ENCODE measurements at places on chromosomes 11 and 22. TPM values are rescaled to one million over a fixed set of nuclear protein-coding genes. Genes with fewer than 3 reads are reported as not detected.

RRAS2 gene
- total RNA-seq: 36.6 TPM

TIMP3 gene
- total RNA-seq: 20.7 TPM

GRCh38 chr22:43890901-43891331, 897 bp downstream of the PNPLA5 start:
- H3K4me1 ChIP-seq: no peaks in the 10 kb centered on the region
- no peak for DNase-seq
- no peaks in the 10 kb centered on the region for H3K36me3 ChIP-seq
- no peak overlapping the region for H3K27ac ChIP-seq
- H3K4me3 ChIP-seq: no peak overlapping the region

DNA sequence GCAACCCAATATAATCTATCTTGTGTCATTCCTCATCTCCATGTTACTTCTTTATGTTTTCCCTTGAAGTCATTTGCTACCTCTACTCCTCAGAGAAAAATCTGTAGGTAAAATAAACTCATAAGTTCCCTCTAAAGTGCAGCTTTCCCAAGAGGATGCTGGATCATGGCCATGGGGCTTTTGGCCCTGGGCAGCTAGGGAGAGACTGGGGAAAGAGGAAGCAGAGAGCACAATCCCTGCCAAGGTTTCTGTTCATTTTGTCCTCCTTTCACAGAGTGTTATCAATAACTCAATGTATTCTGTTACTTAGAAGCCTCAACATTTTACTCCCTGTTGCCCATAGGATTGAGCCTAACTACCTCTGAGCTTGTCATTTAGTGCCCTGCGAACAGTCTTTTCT, 9.0 kb downstream of the RNF121 start:
- no peak overlapping the region for H3K27ac ChIP-seq
- no peak overlapping the region for H3K4me3 ChIP-seq
- H3K36me3 ChIP-seq: no peaks in the 10 kb centered on the region

- no peak overlapping the region for H3K4me3 ChIP-seq
- H3K36me3 ChIP-seq: no peaks in the 10 kb centered on the region
- peak; percentile 5 for DNase-seq
- H3K27ac ChIP-seq: peak overlapping the region; percentile 3
- peaks cover 35% of the 10 kb centered on the region for H3K4me1 ChIP-seq
Measured at GRCh38 chr11:11463405-11463804, 110.4 kb upstream of the CSNK2A3 start.

GRCh38 chr11:14070896-14071295, 108.4 kb downstream of the SPON1 start:
- H3K27ac ChIP-seq: no peak overlapping the region
- DNase-seq: no peak
- H3K27me3 ChIP-seq: no peaks in the 10 kb centered on the region
- H3K4me3 ChIP-seq: no peak overlapping the region
- peaks cover 4% of the 10 kb centered on the region for H3K4me1 ChIP-seq

DNA sequence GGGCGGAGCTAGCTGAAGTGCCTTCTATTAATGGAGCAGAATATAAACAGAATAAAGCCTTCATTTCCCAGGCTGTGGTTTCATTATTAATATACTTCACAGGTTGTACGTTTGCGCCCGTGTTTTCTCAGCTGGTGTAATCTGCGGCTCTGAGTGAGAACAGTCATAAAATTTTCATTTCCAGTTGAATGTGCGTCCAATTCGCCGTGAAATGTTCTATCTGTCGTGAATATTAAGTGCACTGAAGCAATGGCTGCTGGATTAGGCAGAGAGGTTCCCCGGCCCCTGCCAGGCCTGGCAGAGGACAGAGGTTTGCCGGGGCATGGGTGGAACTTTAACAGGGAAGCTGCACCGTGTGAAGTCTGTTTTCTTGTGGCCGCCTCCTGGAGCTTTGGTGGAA, 874.4 kb downstream of the NTM start:
- peaks cover 21% of the 10 kb centered on the region for H3K4me1 ChIP-seq
- H3K4me3 ChIP-seq: no peak overlapping the region
- H3K27ac ChIP-seq: peak overlapping the region; percentile 62
- no peak for DNase-seq
- no peaks in the 10 kb centered on the region for H3K27me3 ChIP-seq

DNA sequence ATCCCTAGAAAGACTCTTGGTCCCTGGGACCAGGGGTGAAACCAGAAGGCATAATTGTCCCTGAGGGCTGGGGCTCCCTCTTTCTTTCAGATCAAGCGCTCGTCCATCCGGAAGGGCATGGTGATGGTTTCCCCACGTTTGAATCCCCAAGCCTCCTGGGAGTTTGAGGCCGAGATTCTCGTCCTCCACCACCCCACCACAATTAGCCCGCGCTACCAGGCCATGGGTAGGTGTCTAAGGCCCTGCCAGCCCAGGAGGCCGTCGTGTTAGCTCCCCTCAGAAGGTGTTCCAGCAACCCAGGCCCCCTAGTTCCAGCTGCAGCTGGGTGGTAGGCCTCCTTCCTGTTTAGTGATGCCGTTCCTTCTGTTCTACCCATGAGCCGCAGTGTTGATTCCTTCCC, 21.4 kb downstream of the GTPBP1 start:
- H3K4me1 ChIP-seq: no peaks in the 10 kb centered on the region
- no peak overlapping the region for H3K4me3 ChIP-seq
- H3K27ac ChIP-seq: no peak overlapping the region

DEUP1 gene
- 0.70 TPM for total RNA-seq

DNA sequence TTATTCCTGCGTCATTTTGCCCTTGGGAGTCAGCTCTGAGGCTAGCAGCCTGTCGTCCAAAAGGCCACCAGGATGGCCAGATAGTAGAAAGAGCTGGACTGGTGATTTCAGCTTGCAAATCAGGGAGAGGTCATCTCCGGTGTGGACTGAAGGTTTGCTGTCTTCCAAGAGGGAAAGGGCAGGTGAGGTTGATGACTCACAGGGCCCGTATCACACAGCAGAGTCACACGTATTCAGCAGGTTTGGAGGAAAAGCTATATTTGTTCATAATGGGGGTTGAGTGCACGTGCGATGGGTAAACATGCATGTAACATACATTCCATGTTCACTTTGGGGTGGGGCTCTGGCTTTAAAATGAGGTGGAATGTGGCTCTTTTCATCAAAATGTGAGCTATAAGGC, 25.6 kb downstream of the MRPL21 start:
- no peaks in the 10 kb centered on the region for H3K27me3 ChIP-seq
- H3K27ac ChIP-seq: no peak overlapping the region
- H3K4me3 ChIP-seq: no peak overlapping the region

TRIM29 gene
- not detected for total RNA-seq

CLCF1 gene
- total RNA-seq: 0.41 TPM

DNA sequence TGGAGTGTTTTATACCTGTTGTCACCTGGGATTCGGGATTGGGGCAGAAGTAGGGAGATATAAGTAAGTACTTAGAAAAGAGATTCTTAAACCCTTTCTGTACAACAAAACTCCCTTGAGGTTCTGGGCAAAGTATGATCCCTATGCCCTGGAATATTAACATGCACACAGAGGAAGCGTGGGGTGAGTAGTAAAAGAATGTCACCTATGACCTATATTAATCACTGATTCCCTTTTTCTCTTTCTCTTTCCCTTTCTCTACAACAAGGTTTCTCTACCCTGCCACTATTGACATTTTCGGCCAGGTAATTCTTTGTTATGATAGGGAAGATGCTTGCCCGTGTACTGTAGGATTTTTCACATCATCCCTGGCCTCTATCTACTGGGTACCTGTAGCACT, 209.7 kb upstream of the PLET1 start:
- peaks cover 3% of the 10 kb centered on the region for H3K4me1 ChIP-seq
- no peaks in the 10 kb centered on the region for H3K27me3 ChIP-seq
- no peak overlapping the region for H3K27ac ChIP-seq
- H3K4me3 ChIP-seq: no peak overlapping the region

DNA sequence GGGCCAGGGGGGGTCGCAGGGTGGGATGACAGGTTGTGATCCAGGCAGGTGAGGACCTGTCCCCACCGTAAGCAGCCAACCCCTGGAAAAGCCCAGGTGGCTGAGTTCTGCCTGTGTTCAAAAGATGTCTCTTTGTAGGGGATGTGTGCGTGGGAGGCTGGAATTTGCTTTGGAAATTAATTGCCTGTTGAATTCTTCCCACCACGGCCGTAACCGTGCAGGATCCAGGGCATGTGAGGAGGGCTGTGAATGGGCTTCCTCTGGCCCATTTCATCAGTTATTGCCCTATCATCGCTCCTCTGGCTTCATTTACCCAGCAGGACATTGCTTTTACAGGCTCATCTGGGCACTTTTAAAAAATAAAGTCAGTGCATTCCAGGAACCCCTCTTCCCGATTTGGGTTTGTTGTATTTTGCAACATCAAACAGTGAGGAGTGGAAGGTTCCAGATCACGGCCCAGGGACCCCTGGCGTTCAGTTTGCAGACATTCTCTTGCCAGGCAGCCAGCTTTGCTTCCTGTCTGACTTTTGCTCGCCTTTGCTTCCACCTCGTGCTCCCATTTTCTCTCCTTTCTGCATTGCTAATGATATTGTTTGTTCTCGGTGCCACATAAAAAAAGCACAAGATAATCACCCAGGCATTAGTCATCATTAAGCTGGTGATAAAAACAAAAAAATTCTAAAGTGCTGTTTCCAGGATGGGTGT, 1306.6 kb downstream of the BRD1 start:
- H3K4me1 ChIP-seq: peaks cover 41% of the 10 kb centered on the region
- no peaks in the 10 kb centered on the region for H3K27me3 ChIP-seq
- H3K36me3 ChIP-seq: no peaks in the 10 kb centered on the region
- H3K27ac ChIP-seq: peak overlapping the region; percentile 10
- peak overlapping the region; percentile 15 for H3K4me3 ChIP-seq

- H3K27ac ChIP-seq: no peak overlapping the region
- peaks cover 2% of the 10 kb centered on the region for H3K36me3 ChIP-seq
- no peak for DNase-seq
Measured at GRCh38 chr11:13445588-13445987, 17.4 kb downstream of the BTBD10 start.

- no peak overlapping the region for H3K4me3 ChIP-seq
- no peaks in the 10 kb centered on the region for H3K4me1 ChIP-seq
- no peak overlapping the region for H3K27ac ChIP-seq
- no peaks in the 10 kb centered on the region for H3K36me3 ChIP-seq
- DNase-seq: no peak
- no peaks in the 10 kb centered on the region for H3K27me3 ChIP-seq
Measured at GRCh38 chr11:88819616-88820015, 246.2 kb downstream of the GRM5 start.

RCE1 gene
- total RNA-seq: 35.8 TPM

TSPAN4 gene
- 40.2 TPM for total RNA-seq

DCHS1 gene
- total RNA-seq: 40.4 TPM

- no peaks in the 10 kb centered on the region for H3K36me3 ChIP-seq
- H3K4me3 ChIP-seq: no peak overlapping the region
- no peaks in the 10 kb centered on the region for H3K4me1 ChIP-seq
- H3K27ac ChIP-seq: no peak overlapping the region
- no peaks in the 10 kb centered on the region for H3K27me3 ChIP-seq
Measured at GRCh38 chr22:46171940-46172339, 21.6 kb downstream of the PPARA start.

DNA sequence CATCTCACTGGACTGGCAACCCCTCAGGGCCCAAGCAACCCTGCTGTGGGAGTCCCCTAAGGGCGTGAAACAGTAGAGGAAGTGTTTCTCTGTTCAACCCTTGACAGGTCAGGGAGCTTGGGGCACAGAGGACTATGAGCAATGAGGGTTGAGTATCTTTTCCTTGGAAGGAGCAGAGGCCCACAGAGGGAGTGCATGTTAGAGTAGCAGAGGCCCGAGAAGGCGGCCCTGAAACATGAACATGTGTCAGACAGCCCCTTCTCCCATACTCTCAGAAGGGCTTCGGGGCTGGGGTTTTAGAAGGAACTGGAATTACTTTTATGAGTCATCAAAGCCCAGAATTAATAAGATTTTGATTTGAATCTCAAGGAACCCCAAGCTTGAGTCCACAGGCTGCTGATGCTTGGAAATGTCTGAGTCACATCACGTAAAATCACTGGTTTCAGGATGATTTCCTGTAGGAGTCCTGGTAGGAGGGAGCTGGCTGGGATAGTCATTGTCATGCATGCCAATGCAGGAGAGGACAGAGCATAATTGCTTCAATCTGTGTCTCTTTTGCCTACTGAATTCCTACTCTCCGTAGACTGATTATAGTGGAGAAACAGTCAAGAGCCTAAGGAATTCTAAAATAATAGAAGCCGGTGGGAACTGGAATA, 22.6 kb downstream of the C11orf71 start:
- H3K4me3 ChIP-seq: no peak overlapping the region
- DNase-seq: no peak
- no peaks in the 10 kb centered on the region for H3K4me1 ChIP-seq
- H3K27ac ChIP-seq: no peak overlapping the region
- no peaks in the 10 kb centered on the region for H3K36me3 ChIP-seq

KRTAP5-10 gene
- total RNA-seq: not detected

DNA sequence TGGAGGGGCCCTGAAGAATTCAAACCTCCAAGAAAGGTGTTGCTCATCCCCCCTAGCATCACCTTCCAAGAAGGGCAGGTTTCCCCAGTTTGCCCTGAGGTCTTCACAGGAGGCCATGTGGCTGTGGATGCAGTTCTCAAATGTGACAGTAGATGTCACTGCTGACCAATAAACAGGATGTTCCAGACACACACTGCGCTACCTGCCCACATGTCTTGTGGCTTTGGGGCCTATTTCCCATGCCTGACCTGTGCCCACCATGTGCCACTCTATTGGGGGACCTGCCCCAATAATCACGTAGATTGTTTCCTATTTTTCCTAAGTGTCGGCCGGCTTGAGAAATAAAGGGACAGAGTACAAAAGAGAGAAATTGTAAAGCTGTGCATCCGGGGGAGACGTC, 4.5 kb downstream of the GSTT2 start:
- no peak for DNase-seq
- no peaks in the 10 kb centered on the region for H3K36me3 ChIP-seq

GGTLC2 gene
- total RNA-seq: not detected

DNA sequence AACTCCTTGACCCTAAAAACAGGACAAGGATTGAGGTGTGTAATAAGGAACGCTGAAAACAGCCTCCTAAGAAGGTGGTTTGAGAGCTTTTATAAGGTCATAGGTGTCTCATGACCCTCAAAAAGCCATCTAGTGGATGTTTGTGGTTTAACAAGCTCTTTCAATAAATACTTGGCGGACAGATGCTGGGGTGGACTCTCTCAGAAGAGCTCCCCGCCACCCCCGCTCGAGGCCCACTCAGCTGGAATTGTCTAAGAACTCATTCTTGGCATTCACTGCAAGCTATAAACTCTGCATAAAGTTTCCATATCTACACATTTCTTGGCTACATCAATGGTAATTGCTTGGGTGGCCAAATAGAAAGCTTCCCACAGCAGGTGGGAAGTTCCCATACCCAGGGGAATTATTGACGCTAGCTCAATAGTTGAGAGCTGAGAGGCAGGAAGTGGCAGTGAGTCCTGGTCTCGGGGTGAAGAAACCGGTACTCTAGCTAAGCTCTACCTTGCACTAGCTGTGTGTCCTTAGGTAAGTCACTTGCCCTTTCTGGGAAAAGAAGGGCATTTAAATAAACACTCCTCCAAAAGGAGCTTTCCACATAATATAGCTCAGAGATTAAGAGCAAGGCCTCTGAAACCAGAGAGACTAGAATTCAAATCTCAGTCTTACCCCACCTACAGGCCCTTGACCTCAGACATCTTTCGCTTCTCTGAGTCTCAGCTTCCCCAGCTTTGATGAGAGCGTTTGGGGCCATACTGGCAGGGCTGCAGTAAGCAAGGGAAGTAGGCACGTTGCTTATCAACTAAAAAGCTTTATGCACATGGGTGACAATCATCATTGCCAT, 6.4 kb downstream of the MS4A15 start:
- H3K27ac ChIP-seq: no peak overlapping the region
- no peaks in the 10 kb centered on the region for H3K4me1 ChIP-seq
- no peak overlapping the region for H3K4me3 ChIP-seq
- H3K27me3 ChIP-seq: peaks cover 9% of the 10 kb centered on the region

Data from neural crest cell (in vitro differentiated cells).